T-helper 2 cell (primary cell): ENCODE measurements at places on chromosomes 3 and 15.

DNA sequence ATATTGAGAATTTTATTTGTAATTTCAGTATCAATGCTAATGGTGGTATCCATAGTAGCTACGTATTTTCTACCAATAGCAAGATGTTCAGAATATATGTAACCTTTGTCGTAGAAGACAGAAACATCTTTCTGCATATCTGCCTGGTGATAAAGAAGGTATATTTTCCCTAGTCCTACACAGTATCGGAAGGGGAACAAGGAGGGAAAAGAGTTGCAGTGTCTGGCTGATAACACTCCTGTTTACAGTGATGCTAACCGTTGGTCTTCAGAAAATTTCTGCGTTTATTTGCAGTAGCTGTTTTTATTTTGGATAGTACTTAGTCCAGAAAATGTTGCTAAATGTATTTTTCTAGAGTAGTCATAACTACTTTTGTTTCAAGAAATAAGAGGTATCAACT is 25.2 kb downstream of the TSC22D2 start:
- no peak for DNase-seq

- DNase-seq: no peak
Measured at GRCh38 chr3:140898340-140899180, 43.1 kb upstream of the SLC25A36 start.

GRCh38 chr15:56931639-56932508 is 13.4 kb downstream of the TCF12 start:
- DNase-seq: no peak

DNA sequence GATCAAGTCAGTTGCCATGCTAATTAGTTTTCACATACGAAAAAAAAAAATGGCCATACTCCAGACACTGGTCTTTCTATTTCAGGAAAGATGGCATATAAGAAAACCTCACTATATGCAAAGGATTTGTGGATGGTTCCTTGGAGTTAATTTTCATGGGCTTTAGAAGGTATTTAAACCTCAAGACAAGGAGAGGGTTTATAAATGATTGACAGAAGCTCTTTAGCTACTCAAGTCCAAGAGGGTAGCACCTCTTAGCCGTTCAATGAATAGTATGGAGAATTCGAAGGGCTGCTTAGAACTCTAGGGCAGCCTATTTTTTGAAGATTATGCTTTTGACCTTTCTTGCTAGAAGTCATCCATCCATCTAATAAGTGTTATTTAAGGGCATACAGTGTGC is 41.7 kb downstream of the RBMS3 start:
- DNase-seq: no peak

- DNase-seq: no peak
Measured at GRCh38 chr3:100001526-100002270, 112.6 kb downstream of the FILIP1L start.

- DNase-seq: no peak
Measured at GRCh38 chr3:104987859-104988258, 378.9 kb upstream of the ALCAM start.

DNA sequence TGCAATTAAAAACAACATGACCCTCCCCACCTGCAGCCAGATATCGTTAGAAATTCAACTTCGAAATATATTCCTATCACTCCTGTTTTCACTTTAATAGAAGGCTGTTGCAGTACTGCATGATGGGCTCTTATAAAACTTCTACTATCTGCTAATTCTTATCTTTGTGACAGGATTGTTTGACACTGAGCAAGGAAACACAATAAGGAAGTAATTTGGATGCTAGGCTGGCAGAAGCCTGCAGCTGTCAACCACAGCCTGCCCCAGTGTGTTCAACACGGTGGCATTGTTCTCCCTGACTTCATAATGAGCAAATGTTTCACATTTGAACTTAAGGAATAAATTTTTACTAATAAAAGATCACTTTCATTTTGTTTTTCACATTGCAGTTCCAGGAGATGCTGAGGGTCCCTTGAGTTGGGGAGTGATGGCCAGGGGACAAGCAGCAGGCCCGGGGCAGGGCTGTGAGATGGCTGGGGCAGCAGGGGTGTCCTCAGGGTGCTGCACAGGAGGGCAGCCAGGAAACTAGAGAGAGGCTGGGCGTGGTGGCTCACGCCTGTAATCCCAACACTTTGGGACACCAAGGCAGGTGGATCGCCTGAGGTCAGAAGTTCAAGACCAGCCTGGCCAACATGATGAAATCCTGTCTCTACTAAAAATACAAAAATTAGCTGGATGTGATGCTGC is 64.8 kb upstream of the SEC61A1 start:
- no peak for DNase-seq

DNA sequence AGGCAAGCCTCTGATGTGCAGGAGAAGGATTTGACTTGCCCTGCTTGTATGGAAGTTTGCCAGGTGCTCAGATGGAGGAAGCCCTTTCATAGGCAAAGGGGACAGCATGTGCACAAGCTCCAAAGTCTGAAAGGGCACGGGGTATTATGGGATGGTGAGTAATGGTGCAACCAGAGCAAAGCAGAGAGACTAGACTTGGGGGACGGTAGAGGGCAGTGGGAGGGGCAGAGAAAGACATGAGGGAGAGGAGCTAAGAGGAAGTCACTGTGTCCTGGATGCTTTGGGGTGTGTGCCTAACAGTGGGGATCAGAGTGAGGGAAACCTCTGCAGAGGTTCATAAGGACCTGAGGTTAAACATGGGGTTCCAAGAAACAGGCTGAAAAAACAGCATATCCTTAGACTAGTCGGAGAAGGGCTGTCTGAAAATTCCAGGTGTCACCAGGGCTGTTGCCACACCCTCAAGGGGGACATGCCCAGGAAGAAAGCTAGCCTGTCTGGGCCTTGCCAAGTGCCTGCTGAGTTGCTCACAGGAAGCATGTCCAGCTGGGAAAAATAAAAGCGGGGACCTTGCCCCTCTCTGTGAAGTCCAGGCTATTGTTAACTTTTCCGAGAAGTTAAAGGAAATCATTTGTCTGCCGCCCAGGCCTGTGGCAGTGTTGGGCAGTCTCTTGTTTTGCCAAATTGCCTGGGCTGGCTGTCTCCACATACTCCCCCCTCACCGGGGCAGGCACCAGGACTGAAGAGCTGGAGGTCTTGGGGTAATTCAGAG is 47.1 kb downstream of the HRH1 start:
- no peak for DNase-seq

DNA sequence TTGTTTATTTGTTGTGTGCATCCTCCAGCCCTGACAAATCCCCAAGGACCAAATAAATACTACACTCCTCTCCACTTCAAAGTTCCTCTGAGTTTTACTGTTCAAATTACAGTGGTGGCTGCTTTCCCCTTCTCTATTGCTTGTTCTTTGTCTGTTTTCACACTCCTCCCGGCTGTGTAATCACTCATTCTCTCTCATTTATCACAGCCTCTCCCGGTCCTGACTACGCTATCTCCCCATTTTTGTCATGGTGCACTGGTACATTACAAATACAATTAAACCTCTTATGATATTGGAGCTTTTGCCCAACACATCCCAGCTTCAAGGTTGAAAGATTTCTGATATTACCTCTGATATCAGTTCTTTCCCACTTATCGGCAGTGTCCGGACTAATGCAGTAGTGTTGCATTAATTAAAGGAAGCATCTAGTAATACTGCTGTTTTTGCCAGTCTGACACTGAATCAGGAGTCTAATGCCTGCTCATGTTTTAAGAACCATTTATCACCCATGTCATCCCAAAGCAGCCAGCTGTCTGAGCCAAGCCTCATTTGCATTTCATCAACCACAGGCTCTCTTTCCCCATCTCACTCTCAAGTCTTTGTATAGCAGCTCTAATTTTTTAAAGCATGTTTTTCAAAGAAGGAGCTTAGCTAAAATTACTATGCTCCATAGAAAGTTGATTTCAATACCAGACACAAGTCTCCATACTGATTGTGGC is 740.5 kb downstream of the ROBO2 start:
- no peak for DNase-seq

GRCh38 chr3:59320080-59320479 is 270.3 kb upstream of the CFAP20DC start:
- no peak for DNase-seq

DNA sequence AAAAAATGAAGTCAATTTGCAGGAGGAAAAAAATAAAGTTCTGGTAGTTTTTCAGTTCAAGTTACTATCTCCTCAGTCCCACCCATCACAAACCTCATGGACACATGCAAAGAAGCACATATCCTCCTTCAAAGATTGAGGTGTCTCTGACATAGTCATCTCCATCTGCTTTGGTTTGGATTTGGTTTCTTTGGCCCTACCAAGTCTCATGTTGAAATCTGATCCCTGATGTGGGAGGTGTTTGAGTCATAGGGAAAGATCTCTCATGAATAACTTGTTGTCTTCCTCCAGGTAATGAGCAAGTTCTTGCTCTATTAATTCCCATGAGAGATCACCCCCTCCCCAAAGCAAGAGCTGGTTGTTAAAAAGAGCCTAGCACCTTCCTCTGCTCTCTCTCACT is 446.8 kb downstream of the IGSF11 start:
- DNase-seq: no peak

DNA sequence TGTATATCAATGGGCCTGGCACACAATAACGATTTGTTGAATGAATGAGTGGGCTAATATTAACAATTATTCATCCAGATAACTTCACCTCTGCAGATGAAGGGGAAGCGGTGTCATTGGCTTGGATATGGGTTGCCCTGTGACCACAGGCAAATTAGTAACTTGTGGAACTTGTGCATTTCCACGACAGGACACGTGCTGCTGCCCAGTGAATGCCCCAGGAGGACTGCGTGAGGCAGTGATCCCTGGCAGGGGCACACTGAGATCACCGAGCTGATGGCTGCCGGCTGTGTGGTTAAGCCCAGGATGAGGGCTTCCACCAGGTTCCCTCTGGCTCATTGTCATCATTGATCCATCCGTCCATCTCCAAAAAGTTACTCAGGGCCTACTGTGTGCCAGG is 84.1 kb upstream of the HACD2 start:
- no peak for DNase-seq

- DNase-seq: no peak
Measured at GRCh38 chr15:37106490-37107001, 6.2 kb upstream of the MEIS2 start.

GRCh38 chr15:69795601-69796000 is 302.1 kb downstream of the TLE3 start:
- DNase-seq: no peak

DNA sequence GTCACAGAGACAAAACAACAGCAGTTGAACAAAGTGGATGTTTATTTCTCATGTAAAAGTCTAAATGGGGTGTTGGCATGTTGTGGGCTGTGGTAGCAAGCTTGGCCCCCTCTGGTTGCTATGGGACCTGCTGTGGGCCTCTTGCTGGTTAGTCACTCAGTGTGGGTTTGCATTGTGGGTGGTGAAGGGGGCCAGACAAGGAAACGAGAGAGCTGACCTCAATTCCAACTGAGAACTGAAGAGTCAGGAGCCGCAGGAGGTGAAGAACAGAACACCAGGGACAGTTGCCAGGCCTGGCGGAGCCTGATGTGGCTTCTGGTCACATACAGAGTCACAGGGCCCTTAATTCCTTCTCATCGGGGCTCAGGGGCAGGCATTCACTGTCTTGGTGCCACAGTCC is 1.9 kb upstream of the ADPGK start:
- peak; percentile 40 for DNase-seq

DNA sequence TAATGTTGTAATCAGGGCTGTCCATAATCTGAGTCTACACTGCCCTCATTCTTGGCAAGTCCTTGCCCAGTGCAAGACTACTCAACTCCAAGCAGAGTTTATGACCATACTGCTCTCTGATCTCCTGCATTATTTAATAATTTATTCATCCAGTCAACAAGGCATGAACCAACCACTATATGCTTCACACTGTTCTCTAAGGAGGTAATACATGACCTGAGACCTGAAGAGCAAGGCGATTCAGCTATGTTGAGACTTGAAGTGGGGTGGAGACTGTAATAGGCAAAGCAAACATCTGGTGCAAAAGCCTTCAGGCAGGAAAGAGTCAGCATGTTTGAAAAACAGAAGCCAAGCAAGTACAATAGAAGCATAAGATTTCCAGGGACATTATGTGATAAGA is 1362.8 kb downstream of the ROBO2 start:
- DNase-seq: no peak

GRCh38 chr3:6448011-6448410 is 412.9 kb upstream of the GRM7 start:
- DNase-seq: no peak

GRCh38 chr15:100018191-100018590 is 285.0 kb upstream of the LYSMD4 start:
- no peak for DNase-seq

GRCh38 chr15:78204351-78205309 is 29.7 kb downstream of the ACSBG1 start:
- no peak for DNase-seq

DNA sequence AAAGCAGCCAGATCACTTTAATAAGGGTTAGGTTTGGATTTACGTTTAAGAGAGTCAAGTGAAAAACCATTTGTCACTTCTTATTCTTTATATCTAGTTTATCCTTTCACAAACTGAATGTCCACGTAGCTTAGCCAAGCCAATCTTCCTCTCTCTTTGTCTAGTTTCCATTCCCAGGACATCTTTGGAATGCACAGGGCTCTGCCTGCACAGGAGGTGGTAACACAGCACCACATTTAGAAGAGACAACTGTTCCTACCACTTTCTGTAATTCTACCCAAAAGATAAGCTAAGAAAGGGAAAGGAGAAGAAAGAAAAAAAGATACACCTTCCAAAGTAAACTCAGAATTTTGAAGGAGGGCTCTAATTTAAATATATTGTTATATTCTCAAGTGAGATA is 67.9 kb downstream of the IGSF11 start:
- no peak for DNase-seq

GRCh38 chr3:72160351-72160750 is 375.4 kb upstream of the PROK2 start:
- DNase-seq: no peak
